ENCODE measurements at places on chromosomes 4 and X.

DNA sequence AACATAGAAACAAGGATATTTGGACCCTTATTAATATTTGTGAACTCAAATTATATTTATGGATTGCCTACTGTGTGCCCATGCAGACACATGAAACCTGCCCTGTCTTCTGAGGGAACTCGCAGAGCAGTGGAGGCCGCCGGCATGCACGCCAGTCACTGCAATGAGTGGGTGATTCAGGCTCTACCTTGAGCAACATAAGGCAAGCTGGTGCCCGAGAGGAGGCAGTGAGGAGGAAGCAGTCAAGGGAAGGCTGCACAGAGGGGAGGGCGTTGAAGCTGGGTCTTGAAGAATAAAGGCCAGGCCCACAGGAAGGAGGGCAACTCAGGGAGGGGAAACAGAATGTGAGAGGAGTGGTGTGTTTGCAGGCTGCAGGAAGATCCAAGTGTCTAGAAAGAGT is 52.8 kb downstream of the PPEF2 start:
- DNase-seq = no peak

DNA sequence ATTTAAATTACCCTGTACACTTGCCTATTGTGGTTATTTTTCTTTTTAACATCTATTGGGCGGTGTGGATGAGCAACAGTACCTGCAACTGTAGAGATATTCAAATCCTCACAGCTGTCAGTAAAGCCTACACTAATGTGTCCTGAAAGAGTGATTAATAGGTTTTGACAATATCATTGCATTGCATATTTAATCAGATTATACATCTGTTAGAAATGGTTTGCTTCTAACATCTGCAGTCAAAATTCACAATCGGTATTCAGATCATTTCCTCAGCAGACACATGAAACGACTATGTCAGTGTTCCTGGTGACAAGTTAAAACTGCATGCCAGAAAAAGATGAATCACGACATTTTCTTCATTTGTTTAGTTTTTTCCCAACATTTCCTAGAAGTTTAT is 254.6 kb upstream of the EPHA5 start:
- no peak for DNase-seq

GRCh38 chrX:130048686-130049222 is 61.5 kb downstream of the ELF4 start:
- no peak for DNase-seq

- DNase-seq = no peak
Observed at GRCh38 chr4:158484173-158484885, 37.4 kb upstream of the RXFP1 start.

DNA sequence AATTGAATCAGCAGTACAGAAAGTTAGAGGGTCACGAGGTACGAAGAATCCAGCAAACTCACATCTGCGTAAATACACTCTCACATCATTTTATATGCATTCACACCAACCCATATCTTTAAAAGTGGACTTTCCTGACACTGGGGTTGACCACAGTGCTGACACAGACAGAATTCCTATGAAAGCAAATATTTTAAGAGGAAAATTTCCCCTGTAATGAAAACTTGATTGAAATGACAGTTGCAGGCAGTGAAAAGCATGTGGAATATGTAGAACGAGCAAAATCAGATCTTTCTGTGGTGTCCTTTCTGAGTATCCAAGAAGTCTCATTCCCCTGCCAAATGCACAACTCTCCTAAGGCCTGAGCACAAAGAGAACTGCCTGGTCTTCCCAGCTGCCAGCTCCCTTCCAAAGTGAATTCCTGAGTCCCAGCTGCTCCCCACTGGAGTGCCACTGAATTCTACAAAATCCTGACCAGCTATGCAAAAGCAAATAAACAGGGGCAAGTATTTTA is 50.5 kb upstream of the FAM9C start:
- DNase-seq = no peak

DNA sequence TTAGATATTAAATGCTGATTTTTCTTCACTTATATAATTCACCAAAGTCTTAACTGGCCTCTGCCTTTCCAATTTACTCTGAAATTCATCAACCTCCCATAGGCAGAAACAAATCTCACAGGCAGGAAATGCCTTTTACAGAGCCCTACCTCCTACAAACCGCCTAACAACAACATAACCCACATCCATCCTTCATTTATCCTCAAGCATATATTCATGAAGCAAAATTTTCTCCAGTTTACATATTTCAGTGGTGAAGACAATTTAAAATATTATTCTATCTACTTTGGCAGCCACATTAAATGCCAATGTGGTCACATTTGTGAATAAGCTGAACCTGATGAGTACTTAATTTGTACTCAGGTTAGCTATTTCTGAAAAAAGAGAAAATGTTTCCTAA is 30.3 kb downstream of the SEPSECS start:
- DNase-seq = no peak

- DNase-seq = no peak
Observed at GRCh38 chr4:177771645-177772044, 329.4 kb upstream of the AGA start.

GRCh38 chr4:48270523-48270897 is 872 bp upstream of the TEC start:
- no peak for DNase-seq

DNA sequence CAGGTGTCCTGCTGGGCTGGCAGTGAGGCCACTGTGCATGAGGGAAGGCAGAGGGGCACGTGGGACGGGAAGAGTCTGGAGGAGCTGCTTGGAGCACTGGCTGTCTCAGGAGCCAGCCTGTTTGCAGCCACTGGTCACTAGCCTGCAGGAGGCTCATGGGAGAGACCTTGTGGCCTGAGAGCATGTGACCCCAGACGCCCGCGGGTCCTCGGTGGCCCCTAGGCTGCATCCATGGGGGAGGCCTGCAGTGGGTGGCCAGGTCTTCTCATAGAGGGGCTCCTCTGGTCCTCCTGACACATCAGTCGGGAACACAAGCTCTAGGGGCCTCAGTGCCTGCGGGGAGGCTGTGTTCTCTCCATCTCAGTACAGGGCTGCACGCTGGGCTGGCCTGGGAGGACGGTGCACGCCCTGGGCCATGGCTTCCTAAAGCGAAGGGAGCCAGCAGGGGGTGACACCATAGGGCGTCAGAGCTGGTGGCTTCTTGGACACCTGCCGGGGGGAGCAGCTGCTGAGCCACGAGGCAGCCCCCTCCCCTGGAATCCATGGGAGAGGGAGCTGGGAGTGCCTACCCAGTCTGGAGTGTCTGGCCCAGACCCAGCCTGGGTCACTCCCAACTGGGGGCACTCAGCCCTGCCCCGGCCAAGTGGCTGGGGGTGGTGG is 12.3 kb downstream of the NAT8L start:
- no peak for DNase-seq

GRCh38 chr4:155761047-155761446 is 2.2 kb downstream of the GUCY1B1 start:
- no peak for DNase-seq

Measured in D721Med (cell line).